CD4-positive, alpha-beta T cell treated with Interleukin-2 at 100 ng/mL for 4 hours (primary cell): ENCODE measurements at places on chromosomes 13 and 19.

- DNase-seq, result no peak
These were observed 12.0 kb upstream of the NANOS3 start for GRCh38 chr19:13864667-13865570.

GRCh38 chr19:821825-822503, at the start of gene PLPPR3:
TSS of gene PLPPR3 (minus strand) at chr19:821955. CDS start at chr19:821559, 396 bp downstream.
- DNase-seq, result no peak

GRCh38 chr19:49774969-49775368, 8.2 kb downstream of the AP2A1 start:
- no peak for DNase-seq

DNA sequence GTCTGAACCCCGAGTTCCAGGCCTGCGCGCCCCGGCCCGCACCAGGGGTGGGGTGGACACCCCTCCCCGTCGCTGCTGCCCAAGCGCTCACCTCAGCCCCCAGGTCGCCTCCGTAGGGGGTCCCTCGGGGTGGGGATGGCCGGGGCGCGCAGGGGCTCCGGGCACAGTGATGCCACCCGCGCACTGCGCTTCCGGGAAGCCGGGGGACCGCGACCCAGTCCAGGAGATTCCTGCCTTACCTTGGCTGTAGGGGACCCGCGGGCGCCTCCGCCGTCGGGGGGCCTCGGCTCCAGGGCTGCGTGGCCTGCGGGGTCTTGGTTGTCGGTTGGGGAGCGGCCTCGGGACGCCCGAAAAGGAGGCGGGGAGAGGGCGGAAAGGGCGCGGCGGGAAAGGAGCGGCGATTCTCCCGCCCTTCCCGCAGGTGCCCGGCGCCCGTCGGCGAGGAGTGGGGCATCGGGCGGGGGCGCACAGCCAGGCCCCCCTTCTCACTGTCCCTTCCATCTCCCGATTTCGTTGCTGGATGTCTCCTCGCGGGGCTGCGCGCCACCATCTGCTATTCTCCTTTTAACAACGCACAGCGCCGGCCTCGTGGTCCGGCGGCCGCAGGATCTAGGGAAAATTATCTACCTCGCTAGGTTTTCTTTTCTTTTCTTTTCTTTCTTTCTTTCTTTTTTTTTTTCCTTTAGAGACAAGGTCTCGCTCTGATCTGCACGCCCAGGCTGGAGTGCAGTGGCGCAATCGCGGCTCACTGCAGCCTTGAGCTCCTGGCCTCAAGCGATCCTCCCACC, at the start of gene KEAP1:
TSS of gene KEAP1 (minus strand) at position 355 of the 788 bp plus-strand sequence. CDS start 3,323 bp downstream, outside the sequence.
- DNase-seq, result no peak

DNA sequence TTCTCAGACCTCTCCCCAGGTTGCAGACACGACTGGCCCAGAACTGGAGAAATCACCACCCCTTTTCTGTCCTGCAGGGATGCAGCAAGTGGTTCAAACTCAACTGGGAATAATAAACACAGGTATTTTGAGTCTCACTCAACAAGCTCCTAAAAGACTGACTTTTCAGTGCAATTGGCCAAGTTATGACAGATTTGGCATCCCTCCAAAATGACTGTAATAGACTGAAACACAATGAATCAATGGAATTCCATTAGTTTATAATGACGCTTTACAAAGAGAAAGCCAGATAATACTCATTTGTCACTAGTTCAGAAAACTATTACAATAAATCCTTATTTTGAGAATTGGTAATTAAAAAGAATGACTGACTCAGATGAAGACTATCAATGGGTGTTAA, 38.1 kb downstream of the MIPEP start:
- no peak for DNase-seq
